ENCODE measurements at places on chromosomes 1 and 21.

GRCh38 chr1:67726224-67726623, 41.2 kb downstream of the GADD45A start:
- no peak for DNase-seq

GRCh38 chr1:21251773-21252471, 38.3 kb downstream of the ECE1 start:
- no peak for DNase-seq

DNA sequence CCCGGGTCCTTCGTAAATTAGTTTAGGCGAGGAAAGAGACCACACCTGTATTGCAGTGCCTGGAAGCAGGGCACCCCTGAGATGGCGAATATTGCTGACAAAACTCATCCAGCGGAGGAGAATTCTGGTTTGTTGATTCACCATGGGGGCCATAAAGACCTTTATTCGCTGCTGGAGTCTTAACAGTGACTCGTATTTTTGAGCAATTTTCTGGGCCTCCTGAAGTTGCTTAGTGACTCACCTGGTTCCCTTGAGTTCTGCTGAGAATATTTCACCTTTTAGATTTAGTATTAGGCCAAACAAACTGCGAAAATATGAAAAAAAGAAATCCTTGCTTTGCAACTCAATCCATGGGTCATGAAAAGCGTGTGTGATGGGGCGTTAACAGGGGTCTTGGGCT, 20.6 kb upstream of the H6PD start:
- no peak for DNase-seq

DNA sequence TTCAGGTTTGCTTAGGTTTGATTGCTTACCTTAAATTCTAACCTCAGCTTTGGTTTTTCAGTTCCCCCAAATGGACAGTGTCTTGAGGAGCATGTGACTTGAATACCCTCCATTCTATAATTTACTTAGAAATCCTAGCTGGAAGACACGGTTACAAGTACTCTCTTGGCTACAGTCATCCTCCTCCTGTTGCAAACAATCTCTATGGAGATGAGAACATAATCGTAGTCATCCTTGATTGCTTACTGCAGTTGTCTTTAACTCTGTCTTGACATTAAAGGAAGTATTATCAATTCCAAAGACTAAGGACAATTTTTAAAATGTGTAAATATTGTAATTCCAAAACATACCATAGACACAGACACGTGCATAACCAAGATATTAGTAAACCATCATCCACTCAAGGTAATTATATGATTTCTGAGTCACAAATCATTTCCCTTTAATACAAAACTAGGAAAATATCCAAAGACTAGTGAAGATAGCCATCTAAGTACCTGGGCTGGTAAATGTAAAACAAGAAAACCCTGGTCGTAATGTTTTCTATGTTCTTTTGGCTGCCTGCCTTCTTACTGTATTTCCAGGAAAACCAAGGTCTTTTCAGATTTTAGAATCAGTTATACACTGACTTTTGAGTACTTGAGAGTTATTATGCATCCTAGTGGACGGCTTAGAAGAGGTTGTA, 149.9 kb downstream of the CHRM3 start:
- DNase-seq: no peak

DNA sequence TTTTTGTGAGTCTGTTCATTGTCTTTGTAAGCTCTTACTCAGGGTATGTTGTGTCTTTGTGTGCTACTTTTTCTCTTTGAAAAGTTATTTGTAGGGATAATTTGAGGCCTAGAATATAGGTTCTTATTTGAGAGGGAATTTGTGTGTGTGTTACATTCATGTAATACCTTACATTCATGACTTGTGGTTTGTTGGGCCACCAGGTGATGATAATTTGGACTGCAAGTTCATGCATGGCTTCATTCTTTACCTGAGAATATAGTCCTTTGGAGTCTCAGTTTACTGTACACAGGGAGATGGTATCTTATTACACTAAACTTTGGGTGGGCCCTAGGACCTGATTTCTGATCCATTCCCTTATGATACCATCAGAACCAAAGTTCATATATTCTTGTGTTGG, 51.8 kb upstream of the FASLG start:
- DNase-seq: no peak

DNA sequence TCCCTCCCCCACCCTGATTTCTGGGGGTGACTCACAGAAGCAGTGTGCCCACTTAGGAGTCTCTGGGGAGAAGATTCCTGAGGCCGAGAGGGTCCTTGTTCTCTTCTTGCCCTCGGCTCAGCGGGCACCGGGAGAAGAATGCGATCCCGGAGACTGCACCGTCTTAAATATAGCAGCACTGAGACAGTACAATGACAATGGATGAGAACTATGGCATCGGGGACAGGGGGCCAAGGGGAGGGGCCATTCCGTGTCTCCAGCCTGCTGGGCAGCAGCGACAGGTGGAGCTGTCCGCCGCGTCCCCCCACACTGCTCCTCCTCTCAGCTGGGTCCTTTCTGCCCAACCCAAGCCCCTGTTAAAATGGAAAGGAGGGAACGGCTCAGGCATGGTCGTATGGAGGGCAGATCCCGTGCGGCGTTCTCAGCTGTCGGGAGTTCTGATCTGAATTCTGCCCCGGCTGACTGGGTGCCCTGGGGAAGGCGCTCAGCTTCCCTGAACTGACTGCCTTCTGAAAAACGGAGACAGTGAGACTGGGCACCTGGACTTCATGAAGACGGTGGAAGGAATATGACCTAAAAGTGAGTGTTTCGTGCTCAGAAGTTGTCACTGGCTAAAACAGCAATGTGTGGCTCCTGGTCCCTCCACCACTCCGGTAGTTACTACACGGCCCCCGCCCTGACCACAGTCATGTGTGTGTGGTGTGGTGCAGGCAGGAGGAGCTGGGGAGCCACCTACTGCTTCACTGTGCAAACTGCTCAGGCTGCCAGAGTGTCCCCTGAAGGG, at the start of gene MYOM3:
Gene MYOM3 (minus strand): TSS at position 140 of the 784 bp plus-strand sequence. CDS start 3,499 bp downstream, outside the sequence.
- DNase-seq: peak; percentile 45

- no peak for DNase-seq
Measured at GRCh38 chr1:83619170-83619896, 379.6 kb downstream of the TTLL7 start.

- no peak for DNase-seq
Measured at GRCh38 chr21:44485254-44485793, 30.0 kb downstream of the LRRC3 start.

DNA sequence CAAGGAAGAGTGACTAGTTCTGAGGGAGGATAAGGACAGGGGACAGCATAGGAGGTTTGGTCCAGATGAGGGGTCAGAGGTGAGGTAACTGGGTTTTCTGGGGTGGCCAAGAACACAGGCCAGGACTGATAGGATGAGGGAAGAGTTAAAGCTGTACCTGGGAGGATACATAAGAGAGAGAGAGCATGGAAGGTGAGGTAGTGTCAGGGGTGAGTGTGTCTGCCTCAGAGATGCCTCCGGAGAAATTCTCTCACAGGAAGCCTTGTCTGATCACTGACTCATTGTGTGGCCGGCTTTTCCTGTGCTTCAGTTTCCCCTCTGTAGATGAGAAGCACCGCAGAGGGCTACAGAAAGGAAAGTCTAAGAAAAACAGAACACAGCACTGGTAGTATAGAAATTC, 40.2 kb downstream of the FASLG start:
- DNase-seq: no peak

GRCh38 chr1:232218955-232219865, 410.7 kb downstream of the SIPA1L2 start:
- DNase-seq: peak; percentile 63

- peak; percentile 72 for DNase-seq
Measured at GRCh38 chr1:209926045-209926444, 12.0 kb upstream of the SYT14 start.

GRCh38 chr1:88376421-88376820, 307.7 kb upstream of the PKN2 start:
- no peak for DNase-seq

- DNase-seq: no peak
Measured at GRCh38 chr1:172357753-172358385, 62.6 kb upstream of the C1orf105 start.

DNA sequence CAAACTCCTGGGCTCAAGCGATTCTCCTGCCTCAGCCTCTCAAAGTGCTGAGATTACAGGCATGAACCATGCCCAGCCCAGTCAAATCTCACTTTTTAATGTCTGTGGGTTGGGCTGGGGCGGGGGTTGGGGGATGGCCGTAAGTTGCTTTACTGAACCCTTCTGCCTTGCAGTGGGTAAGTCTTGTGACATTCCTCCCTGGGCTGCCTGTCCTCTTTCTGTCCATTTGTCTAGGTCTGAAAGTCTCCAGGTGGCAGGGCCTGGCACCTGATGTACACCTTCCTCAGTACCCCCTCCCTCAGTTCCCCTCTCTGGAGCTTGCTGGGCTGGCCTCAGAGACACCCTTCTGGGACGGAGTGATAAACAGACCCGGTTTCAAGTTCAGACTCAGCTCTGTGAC, 13.3 kb downstream of the ZNF362 start:
- no peak for DNase-seq

GRCh38 chr1:23020706-23021405, 1.6 kb downstream of the KDM1A start:
- DNase-seq: peak; percentile 7

DNA sequence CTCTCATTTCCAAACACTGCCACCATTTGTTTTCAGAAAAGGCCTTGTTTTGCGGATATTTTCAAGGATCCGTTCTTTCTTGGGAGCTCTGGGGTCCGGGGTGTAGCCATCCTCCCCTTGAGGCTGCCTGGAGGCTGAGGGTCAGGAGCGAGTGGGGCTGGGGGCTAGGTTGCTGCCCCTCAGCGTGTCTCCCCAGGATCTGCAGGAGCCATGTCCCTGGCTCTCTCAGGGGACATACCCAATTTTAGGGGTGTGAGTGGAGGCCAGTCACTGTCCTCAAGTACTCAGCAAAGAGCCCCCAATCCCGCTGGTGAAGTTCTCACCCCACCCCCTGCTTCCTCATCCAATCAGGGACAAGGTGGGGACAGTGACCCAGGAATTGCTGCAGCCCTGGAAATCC, 15.0 kb upstream of the PRDM16 start:
- DNase-seq: no peak

- DNase-seq: no peak
Measured at GRCh38 chr1:8077602-8078001, 51.5 kb upstream of the ERRFI1 start.

GRCh38 chr1:30645807-30646206, 77.6 kb downstream of the MATN1 start:
- no peak for DNase-seq

- no peak for DNase-seq
Measured at GRCh38 chr1:85245891-85246290, 13.6 kb downstream of the C1orf52 start.

DNA sequence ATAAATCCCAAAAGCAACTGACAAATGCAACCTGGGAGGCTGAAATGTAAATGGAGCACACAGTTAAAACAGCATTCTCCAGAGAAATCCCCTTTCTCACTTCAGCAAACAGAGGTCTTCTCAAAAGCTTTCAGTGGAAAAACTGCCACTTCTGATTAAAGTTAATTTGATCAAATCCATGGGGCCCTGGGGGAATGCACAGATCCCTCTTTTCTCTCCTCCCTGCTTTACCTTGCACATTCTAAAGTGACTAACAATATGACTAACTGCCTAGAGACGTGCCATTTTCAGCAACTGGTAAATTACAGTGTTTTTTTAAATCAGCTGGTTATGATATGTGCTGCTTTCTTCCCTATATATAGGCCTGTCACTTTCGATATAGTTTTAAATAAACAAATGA, 142.5 kb downstream of the RERE start:
- peak; percentile 21 for DNase-seq

GRCh38 chr1:22930240-22930912, 42.3 kb downstream of the LACTBL1 start:
- peak; percentile 72 for DNase-seq

DNA sequence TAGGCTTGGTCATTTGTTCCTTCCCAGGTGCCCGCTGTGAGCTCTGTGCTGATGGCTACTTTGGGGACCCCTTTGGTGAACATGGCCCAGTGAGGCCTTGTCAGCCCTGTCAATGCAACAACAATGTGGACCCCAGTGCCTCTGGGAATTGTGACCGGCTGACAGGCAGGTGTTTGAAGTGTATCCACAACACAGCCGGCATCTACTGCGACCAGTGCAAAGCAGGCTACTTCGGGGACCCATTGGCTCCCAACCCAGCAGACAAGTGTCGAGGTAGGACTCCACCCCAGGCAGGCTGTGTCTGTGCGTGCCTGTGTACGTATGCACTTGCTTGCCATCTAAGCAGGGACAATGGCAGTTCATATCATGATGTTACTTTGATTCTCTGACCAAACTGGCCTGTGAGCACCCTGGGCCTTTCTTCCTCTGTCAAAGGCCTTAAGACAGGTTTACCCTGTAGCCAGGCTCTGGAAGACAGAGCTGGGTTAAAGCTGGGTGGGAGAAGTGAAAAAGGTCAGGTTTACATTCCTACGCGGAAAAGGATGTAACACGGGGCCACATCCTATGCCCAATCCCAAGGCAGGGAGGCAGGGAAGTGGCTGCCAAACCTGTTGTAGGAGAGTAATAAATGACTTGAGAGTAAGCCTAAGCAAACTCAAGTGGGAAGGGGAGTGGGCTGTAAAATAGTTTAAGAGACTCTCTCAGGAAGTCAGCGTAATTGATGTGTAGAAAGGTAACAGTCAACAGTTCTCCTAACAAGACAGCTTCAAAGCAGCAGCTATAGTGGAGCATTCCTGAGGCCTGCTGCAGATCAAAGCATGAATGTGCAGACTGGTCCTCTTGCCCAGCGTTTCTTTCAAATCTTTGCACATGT, 42.5 kb downstream of the LAMC2 start:
- no peak for DNase-seq

GRCh38 chr1:28518745-28519341, 13.0 kb downstream of the RCC1 start:
- no peak for DNase-seq

DNA sequence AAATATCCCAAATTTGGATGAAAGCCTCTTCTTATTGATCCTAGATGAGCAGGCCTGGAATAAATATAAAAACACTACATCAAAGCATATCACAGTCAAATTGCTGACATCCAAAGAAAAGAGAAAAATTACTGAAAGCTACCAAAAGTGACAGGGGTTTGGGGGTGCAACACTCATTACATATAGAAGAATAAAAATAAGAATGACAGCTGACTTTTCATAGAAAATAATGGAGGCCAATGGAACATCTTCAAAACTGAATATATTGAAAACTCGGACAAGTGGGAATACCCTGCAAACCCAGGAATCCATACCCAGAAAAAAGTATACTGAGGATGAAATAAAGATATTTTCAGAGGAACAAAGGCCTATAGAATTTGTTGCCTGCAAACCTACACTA, 84.0 kb downstream of the FOXJ3 start:
- DNase-seq: no peak

- no peak for DNase-seq
Measured at GRCh38 chr1:145997016-145997717, 788 bp upstream of the TXNIP start.

DNA sequence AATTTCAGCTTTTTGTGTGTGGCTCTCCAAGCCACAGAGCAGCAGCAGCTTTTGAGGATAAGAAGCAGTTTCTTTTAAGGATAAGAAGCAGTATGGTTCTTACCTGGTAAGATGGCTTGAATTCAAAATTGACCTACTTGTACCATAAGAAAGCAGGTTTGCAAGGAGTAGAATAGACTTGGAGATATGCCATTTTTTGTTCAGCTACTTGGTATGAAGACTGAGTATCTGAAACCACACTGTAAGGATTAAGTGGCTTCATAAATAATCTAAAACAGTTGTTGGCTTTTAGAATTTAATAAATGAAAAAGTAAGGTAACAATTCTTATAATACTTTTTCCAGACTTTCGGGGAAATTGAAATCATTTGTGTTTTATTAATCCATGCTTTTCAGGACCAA, 74.2 kb downstream of the ATF6 start:
- DNase-seq: no peak

All from BE2C (cell line).